ENCODE measurements at places on chromosomes 2 and 18.

DNA sequence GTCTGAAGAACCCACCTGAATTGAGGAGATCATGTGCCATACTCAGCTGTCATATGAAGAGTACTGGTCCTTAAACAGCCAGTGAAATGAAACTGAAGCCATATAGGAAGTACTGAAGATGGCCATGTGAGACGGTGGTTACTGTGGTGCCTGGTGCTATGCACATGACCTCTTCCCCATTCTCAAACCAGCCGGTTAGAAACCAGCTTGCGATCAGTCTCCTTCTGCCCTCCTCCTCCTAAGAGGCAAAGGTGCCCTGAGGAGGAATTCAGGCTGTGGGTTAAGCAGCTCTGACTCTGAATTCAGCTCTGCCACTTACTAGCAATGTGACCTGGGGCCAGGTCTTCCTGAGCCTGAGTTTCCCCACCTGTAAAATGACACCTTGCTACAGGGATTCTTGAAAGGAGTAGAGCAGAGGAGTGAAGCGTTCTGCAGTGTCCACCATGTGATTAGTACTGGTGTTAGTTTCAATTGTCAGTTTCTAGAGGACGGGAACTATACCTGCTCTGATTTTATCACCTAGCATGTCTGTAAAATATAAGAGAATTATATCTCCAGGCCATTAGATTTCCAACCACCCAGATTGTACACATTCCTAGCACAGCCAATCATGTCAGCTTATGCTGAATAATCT is 5.1 kb downstream of the FECH start:
- no peak for DNase-seq

DNA sequence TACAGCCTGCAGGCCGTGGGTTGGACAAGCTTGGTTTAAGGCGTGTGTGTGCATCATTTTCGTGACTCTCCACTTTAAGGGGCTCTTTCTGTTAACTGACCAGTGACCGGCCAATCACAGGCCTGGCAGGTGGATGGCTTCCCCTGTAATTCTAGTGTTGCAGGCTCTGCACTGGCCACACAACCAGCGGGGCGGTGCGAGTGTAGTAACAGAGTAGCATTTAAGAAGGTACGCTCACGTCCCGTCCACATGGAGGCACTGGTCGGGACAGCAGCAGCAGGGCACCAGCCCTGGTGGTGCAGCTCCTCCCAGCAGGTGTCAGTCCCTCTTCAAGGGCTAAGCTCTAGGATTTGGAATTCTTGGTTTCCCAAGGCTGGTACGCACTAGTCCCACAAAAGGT is 8.0 kb upstream of the ANO7 start:
- no peak for DNase-seq

GRCh38 chr2:63000801-63001200 is 49.8 kb upstream of the OTX1 start:
- DNase-seq = no peak

DNA sequence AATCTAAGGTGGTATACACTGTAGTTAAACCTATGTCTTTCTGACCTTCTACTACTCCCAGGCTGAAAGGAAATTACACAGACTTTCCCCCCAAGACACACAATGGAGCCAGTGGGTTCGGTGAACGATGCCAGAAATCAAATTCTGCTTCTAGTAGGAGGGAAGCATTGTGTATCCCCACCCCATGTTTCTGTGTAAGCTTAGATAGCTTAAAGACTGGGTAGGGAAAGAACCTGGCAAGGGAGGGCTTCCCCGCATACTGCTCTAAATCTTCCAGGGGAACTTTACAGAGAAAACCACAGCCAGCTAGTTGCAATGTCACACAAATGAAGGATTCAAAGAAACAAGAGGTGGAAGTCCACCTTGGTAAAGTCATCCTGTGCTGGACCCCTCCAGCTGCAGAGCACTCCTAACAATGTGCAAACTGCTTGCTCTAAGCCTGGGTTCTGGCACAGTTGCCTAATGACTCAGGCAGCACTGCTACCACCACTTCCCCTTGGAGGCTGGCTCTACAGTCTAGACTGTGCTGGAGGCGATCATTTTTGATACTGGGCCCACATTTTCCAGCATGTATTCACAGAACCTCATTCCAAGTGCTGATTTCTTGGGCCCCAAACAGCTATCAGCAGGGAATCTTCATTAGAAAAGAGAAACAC is 47.5 kb downstream of the TRIB2 start:
- no peak for DNase-seq

- no peak for DNase-seq
Measured at GRCh38 chr2:208280933-208281332, 14.9 kb downstream of the PIKFYVE start.

GRCh38 chr18:47397671-47398319 is 146.3 kb upstream of the SKOR2 start:
- no peak for DNase-seq

- no peak for DNase-seq
Measured at GRCh38 chr2:127527001-127527804, 914 bp upstream of the IWS1 start.

DNA sequence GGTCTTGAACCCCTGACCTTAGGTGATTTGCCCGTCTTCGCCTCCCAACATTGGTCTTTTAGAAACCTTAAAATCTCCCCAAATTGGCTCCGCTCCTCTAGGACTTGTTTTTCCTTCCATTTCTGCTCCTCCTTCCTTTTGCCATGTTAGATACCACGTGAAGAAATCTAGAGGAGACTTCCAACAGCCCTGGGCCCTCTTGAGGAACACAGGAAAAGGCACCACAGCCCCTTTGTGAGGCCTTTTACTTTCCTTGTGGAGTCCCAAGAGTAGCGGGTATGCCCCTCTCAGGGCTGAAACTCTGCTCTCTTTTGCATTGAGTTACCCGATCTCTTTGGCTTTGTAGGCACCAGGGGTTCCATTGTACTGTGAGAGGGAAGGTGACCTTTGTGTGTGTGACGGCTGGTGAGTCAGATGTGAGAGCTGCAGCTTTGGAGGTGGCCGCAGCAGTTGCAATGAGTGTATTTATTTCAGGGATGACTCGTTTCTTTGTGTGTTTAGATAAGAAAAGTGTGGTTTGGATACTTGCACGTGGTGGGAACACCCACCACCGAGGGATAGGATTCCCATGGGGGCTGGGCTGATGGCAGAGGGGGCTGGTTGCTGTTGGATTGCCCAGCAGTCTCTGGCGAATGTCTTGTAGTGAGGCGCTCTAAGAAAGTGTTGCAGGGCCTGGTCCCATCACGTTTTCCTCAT is 218.4 kb upstream of the HS6ST1 start:
- DNase-seq = peak; percentile 98

- DNase-seq = no peak
Measured at GRCh38 chr18:48412339-48412929, 3.3 kb upstream of the ZBTB7C start.

DNA sequence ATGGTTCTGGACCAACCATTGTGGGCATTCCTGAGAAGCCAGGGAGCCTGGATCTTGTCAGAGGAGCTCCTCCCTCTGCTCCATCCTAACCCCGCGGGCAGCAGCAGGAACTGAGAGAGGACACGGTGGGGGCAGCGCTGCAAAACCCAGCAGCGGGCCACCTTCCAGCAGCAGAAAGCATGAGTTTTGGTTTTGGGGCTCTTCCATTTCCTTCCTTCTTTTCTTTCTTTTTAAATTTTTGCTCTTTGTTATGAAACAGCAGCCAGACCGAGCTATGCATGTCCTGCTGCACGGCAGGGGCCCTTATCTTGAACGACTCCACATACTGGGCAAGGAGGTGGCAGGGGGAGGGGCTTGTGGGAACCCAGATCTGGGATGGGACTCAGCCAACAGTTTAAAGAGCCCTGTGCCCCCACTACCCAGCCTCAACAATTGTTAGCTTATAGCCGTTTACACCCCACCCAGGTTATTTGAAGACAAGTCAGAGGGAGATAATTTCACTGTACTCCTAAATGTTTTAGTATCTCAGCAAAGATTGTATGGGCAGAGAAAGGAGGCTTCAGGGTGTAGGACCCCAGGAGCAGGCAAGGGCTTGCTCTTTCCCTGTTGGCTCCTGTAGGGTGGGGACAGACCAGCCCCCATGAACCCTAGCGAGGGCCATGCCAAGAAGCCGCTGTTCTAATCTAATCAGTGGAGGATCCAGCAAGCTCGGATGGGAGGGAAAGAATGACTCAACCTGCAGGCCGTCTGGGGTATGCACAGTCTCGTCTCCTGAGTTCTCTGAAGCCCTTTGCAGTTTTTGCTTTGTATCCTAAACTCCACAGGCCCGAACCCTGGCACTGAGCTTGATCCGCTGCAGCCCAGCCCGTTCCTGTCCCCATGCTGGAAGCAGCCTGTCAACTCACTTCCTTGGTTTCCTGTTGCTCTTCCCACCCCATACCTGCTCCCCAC is 75.3 kb downstream of the LRRFIP1 start:
- DNase-seq = no peak

GRCh38 chr18:49055754-49056172 is 105.0 kb upstream of the SMAD7 start:
- peak; percentile 47 for DNase-seq

- DNase-seq = no peak
Measured at GRCh38 chr2:8670580-8670979, 11.3 kb upstream of the ID2 start.
